ENCODE measurements at places on chromosomes 3 and 15.

GRCh38 chr3:84275532-84275931, 683.3 kb upstream of the CADM2 start:
- DNase-seq: no peak

DNA sequence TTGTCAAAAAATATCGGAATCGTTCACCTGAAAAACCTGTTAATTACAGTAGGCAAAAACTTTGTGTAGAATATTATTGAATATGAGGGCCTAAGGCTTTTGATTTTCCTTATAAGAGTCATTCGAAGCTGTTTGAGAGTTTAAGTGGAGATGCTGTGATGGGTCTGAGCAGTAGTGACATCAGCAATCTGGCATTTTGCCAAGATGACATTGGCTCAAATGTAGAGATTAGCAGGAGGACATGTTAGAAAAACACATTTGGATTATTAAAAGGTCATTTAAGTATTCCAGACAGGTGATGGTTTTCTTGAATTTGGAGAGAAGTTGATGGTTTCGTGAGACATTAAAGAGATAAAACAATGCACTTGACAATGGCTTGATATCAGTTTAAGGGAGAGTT, 12.9 kb downstream of the OR5AC2 start:
- no peak for DNase-seq

GRCh38 chr3:5004319-5005152, 25.3 kb downstream of the BHLHE40 start:
- no peak for DNase-seq

DNA sequence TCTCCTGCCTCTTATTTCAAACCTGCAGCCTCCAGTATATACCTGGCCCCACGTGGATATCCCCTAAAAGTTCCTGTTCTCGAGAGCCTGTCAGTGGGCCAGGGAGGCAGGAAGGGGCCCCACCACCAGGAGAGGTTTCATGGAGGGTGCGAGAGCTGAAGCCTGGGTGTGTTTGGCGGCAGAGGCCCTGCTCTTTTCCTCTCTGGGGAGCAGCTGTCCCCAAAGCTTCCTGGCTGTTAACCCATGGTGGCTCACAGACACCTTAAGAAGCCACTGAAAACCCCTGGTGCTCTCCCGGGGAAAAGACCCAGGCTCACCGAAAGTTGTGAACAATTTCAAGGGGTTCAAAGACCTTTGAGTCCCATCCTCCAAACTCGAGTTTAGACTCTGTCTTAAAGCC, 1.1 kb downstream of the PRRT3 start:
- DNase-seq: no peak

DNA sequence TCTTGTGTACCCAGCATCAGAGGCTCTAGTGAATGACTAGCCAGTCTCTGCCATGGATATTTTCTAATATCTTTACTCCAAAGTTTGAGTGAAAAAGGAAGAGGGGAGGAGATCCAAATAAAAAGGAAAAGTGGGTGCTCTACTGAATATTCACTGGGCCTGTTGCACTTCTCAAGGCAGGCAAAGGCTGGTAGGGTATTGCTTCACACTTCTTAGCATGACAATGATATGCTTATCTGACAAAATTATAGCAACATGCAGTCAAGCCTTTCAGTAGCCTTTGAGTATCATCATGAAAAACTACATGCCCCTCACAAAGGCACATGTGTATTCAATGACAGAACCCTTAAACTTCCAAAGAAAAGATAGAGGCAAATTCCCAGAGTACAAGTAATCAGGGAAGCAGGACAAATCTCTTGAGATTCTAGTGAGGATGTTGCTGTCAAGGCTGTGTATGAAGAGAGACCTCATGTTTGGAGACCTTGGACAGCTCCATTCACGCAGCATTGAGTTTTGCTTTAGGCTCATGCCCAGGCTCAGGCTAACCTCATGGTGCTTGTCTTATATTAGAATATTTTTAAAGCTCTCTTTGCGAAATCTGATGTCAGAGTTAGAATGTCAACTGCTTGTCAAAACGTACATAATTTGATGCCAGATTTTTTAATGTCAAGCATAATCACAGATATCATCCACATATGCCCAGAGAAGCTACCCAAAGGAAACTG, 506.9 kb downstream of the OCA2 start:
- DNase-seq: no peak

GRCh38 chr15:91873138-91873536, 19.6 kb downstream of the SLCO3A1 start:
- DNase-seq: no peak

GRCh38 chr3:43921056-43921648, 230.4 kb downstream of the ABHD5 start:
- DNase-seq: no peak

DNA sequence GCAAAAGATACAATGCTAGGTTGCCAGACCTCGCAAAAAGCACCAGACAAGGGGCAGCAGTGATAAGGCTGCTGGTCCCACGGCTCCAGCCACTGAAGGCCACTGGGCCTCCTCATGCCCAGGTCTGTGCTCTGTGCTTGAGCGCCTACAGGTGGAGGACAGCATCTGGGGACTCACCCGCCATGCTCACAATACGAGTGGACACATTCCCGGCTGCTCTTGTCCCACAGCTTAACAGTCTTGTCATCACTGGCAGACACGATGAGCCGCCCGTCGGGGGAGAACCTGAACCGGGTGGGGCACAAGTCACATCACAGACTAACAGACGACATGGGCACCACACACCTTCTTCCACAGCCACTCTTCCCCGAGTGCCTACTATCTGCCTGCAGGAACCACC, 7.4 kb downstream of the POC1A start:
- no peak for DNase-seq

DNA sequence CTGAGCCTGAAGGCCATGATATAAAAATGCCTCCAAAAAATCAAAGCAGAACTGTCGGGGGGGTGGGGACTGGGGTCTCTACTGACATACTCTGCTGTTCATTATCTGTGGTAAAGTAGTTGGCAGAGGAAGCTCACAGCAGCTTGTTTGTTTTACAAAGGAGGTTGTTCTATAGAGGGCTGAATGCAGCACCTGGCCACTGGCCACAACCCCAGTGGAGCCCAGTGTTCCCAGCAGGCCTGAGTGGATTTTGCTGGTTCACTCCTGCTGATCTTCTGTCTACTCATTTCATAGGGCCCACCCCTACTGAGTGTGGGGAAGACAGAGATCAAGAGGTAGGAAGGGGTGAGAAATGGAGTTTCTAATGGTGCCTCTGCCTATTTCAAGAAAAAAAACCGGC, 125.5 kb downstream of the DIPK2A start:
- DNase-seq: no peak

DNA sequence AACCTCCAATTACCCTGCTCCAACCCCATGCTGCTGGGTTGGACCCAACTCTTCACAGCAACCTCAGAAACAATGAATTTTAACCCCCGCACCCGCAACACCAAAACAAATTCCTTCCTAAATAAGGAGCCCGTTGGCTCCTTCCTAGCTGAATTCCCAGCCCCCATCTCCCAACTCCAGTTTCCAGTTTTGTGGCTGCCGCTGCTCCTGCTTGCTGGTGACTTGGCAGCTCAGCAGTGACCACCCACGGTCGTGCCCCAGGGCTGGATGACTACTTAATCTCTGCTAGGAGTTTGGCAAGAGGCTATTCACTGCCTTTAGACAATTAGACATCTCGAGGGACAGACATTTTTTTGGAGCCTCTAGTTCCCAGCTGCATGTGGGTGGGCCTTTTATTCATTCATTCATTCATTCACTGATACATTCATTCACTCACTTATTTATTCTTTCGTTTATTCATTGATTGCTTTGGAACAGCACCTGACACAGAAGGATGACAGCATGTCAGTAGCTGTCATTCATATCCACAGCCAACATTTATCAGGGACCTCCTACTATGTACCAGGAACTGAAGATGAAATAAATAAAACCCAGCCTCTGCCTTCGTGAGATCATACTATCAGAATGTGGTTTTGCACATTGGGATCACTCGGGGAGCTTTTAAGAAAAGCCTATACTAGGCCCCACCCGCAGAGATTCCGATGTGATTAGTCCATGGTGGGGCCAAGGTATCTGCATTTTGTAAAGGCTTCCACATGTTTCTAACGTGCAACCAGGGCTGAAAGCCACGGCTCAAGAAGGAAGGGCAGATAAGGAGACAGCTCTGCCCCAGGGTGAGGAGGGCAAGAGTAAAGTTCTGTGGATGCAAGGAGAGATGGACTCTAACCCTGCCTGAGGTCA, 256.5 kb downstream of the SHQ1 start:
- peak; percentile 68 for DNase-seq

GRCh38 chr3:19173945-19174344, 25.6 kb downstream of the KCNH8 start:
- DNase-seq: no peak

DNA sequence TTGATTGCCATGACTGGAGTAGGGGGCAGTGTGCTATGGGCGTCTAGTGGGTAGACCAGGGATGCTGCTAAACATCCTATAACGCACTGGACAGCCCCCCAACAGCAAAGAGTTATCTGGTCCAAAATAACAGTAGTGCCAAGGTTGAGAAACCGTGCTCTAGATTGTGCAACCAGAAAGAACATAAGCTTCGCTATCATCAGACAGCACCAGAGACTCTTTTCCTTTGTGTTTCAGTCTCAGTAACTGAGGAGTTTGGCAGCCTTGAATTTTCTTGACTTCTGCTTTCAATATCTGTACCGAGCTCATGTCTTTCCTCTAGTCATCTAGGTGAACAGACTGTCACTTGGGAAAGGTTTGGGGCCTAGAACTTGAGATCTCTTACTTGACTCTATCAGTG, 8.8 kb downstream of the ARID3B start:
- DNase-seq: no peak

DNA sequence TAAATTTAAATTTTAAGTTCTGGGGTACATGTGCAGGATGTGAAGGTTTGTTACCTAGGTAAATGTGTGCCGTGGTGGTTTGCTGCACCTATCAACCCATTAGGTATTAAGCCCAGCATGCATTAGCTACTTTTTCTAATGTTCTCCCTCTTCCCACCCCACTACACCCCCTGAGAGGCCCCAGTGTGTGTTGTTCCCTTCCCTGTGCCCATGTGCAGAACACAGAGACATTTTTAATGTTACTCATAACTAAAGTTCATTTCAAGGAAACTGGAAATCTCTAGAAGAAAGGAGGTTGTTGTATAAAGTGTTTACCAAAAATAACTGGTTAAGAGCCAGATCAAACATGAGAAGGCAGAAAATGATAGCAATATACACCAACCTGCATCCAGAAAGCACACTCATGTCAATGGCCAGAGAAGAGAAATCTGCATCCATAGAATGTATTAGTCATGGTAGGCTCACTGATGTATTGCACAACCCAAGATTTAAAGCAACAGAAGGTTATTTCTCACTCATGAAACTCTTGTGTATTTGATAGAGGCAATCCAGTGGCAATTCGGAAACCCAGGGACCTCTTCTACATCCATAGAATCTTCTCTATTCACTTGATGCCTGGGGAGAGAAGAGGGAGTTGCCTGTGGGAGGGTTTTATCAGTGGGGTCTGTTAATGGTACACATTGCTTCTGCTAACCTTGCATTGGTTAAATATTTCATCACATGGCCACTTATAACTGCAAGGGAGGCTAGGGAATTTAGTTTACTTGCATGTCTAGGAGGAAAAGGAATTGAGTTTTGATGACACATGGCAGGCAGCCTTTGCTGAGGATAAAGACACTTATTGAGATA, 321.9 kb upstream of the RASGRP1 start:
- DNase-seq: peak; percentile 87

DNA sequence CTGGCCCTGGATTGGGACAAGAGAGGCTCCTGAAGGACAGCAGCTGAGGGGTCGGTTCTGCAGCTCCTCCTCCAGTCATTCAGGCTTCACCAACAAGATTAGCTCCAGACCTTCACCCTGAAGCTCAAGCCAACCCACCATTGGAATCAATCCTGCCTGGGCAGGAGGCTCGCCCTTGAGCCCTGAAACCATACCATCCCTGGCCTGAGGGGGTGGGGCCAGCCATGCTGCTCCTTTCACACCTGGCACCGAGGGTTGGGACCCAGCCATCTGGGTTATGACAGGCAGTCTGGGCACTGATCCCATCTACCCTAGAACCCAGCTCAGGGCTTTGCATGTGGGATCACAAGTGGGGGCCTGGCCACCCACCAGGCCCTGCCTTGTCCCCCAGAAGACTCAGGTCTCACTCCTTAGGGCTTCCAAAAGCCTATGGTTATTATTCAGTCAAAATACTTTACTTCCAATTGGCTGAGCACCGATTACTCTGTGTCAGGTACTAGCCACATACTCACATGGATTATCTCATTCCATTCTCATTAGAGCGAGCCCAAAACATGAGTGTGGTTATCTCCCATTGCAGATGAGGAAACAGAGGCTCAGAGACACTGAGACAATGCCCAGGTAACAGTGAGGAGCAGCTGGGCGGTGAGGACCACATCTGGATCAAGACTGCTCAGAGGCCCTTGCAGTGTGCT, 3.1 kb downstream of the ABHD14B start:
- no peak for DNase-seq

GRCh38 chr15:41584636-41585126, 25.7 kb downstream of the TYRO3 start:
- no peak for DNase-seq

- DNase-seq: no peak
Measured at GRCh38 chr15:60416484-60416883, 18.7 kb upstream of the ANXA2 start.
